ENCODE measurements at places on chromosomes 11 and 22.

GRCh38 chr11:1947592-1948237 lies 583 bp downstream of the MRPL23 start:
- DNase-seq: no peak

- DNase-seq: no peak
These were observed 11.6 kb downstream of the MRGPRF start for GRCh38 chr11:69001243-69002081.

DNA sequence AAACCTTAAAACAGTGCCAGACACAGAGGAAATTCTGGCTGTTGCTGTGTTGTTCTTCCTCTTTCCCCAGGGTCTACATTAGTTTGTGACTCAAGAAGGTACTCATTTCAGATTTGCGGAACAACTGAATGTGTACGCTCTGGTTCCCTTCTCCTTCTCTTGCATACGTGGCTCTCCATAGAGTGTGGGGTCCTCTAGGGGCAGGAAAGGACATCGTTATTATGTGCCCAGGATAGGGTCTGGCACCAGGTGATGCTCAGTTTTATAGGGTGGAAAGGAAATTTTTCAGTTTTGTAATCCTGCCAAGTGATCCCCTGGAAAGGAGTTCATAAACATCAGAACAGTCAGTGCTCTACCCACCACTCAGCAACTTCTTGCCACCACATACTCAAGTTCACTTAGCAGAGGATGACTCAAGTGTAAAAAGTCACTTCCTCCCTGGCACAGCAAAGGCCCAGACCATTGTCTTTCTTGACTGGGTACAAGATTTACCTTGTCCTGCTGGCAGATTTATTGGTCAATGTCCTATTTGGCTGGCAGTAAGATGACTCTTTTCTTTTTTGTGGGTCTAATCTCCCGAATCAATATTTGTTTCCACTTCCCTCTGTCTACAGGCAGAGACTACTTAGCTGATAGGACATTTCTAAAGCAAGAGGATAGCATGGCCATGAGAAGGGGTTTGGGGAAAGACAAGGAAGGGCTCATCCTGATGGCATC lies 246.0 kb upstream of the TENM4 start:
- no peak for DNase-seq

GRCh38 chr11:90912631-90913030 lies 689.8 kb upstream of the CHORDC1 start:
- DNase-seq: no peak

GRCh38 chr22:31305194-31305593 lies 12.9 kb upstream of the PIK3IP1 start:
- no peak for DNase-seq

GRCh38 chr11:62269654-62270278 lies at the start of gene SCGB2A2:
SCGB2A2 (plus strand) TSS chr11:62270158; CDS start chr11:62270217, 59 bp downstream.
- DNase-seq: no peak

DNA sequence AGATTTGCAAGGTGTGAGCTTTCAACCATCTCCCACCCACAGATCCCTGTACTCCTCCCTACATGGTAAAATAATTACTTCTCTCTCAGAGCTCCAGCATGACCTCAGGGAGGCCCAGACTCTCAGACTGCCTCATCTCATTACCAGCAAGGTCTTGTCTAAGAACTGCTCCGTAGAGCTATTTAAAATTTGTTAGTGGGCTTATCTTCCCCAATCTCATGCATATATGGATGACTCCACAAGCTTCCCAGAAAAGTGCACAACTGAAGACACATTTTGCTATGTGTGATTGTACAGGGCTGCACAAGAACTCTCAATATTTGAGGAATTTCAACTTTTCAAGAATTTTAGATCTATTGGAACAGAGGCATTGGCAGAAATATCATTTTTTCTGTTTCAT lies 230.3 kb downstream of the CSNK2A3 start:
- no peak for DNase-seq

DNA sequence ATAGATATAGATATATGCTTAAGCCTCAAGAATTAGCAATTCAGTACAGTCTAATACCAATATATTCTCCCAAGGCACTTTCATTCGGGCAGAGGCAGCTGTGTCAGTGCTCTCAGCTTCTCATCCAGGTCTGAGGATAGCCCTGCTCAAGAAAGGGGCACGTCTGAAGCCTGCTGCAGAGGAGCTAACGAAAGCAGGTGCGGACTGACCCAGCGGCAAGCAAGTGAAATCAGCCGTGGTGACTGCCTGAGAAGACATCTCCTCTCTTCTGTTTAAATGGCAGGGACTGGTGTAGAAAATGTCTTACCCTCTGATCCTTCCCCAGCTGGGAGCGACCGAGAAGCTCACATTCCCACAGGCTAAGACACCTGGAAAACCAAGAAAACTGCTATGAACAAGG lies 468.6 kb downstream of the BRD1 start:
- no peak for DNase-seq

- DNase-seq: no peak
These were observed 229.5 kb downstream of the METTL15 start for GRCh38 chr11:28337701-28338100.

GRCh38 chr11:13316528-13316961 lies 39.0 kb downstream of the BMAL1 start:
- DNase-seq: no peak

DNA sequence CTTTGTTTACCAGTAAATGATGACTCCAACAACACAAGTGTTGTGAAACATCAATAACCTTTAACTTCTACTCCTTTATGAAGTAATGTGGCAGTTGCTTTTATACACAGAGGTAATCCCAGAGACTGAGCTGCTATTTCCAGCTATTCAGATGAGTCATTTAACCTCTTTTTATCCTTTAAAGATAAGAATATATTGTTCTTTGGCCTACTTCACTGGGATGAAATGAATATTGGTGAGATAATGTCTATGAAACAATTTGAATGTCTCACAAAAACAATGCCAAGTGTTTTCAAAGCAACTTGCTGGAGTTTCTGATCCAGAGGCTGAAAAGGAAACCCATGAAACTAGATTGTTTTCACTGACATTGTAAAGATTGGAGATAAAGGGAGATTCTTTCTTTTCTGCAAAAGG lies 564.4 kb upstream of the LUZP2 start:
- no peak for DNase-seq

DNA sequence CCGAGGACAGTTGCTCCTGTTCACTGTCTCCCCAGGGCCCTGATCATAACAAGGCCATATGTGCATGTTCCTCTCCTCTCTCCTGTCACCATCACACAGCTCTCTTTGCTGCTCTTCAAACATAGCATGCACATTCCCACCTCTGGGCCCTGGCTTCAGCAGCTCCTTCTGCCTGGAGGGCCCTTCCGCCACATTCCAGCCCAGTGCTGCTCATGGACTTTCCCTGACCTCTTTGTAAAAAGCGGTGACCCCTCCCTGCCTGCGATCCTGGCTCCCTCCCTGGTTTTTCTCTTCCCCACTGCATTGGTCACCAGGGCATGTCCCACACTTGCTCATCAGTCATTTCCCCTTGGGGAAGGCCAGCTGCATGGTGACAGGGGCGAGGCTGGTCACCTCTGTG lies 98.2 kb downstream of the MYO18B start:
- no peak for DNase-seq

DNA sequence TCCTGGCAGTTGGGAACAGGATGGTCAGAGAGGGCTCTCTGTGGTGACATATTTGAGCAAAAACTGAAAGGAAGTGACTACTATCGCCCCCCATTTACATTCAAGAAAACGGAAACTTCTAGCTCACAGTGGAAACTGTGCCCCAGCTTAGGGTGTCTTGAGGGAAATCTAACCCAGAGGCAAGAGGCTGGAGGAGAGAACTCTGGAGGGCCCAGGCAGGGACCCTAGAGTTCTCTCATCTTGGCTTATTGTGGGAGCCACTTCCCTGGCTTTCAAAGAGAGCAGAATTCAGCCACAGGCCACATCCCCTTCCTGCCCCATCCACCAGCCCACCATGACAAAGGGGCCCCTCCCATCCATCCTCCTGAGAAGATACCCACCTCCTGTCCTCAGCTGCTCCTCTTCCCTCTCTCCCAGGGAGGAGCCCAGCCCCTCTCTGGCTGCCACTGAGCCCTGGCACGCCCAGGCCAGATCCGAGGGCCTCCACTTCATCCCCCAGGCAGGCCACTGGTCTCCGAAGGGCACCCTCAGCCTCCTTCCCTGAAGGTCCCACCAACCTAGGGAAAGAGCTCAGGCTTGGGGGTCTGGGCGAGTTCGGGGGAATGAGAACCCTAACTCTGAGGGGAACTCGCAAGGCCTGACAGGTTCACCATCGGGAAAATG lies 1.6 kb upstream of the TMPRSS13 start:
- no peak for DNase-seq

DNA sequence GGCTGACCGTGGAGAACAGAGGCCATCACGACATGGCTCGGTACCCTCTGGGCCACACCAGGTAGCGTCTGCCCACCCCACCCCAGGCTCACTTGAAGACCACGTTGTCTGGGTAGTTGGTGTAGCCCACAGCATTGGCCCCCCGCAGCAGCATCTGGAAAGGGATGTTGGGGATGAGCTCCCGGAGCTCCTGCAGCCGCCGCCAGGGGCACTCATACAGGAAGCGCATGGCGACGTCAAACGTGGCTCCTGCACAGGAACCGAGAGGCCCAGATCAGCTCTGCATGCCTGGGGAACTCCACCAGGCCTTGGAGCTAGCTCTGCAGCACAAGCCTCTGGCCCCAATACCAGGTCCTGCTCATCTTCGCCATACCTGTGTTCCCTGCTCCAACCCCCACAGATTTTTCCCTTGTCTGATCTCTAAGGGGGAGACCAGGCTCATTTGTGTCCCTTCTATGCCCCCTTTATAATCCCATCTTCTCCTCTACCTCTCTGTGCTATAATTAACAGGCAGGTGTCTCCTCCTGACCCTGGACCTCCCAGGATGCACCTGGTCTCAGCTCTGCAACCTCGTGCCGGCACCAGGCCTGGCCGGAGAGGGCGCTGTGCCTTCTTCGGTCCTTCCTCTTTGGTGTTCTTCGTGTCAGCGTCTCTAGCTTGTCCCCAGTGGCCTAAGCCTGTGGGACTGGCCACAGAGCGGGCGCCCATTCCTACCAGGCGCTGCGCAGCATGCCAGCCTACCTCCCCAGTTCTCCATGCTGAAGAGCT lies 5.0 kb upstream of the LRFN4 start:
- DNase-seq: peak; percentile 69

DNA sequence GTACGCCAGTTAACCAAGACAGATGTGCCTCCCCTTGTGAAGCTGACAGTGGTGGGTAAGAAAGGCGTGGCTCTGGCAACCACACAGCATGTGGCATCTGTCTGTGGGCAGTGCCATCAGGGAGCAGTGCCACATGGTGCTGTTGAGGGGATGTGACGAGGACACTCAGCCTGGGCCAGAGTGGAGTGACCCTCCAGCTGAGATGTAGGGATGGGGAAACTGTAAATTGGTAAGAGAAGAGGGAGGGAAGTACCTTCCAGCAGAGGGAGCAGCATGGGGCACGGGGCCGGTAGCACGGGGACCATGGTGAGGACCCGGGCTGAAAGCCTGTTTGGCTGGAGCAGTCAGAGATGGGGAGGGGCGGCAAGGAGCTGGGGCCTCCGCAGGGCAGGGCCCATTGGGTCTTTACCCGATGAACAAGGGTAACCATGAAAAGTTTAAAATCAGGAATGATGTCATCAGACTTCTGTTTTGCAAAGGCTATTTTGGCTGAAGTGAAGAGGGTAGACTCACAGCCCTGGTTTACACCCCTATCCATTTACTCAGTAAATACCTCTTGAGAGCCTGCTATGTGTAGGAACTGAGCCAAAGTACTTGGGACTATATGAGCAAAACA lies 10.4 kb downstream of the TMPRSS6 start:
- DNase-seq: no peak

- no peak for DNase-seq
These were observed 64.8 kb downstream of the CADM1 start for GRCh38 chr11:115439385-115439784.

- DNase-seq: no peak
These were observed 234.5 kb upstream of the B3GAT1 start for GRCh38 chr11:134646561-134646960.

- no peak for DNase-seq
These were observed 5.4 kb upstream of the HMOX1 start for GRCh38 chr22:35375526-35375925.

DNA sequence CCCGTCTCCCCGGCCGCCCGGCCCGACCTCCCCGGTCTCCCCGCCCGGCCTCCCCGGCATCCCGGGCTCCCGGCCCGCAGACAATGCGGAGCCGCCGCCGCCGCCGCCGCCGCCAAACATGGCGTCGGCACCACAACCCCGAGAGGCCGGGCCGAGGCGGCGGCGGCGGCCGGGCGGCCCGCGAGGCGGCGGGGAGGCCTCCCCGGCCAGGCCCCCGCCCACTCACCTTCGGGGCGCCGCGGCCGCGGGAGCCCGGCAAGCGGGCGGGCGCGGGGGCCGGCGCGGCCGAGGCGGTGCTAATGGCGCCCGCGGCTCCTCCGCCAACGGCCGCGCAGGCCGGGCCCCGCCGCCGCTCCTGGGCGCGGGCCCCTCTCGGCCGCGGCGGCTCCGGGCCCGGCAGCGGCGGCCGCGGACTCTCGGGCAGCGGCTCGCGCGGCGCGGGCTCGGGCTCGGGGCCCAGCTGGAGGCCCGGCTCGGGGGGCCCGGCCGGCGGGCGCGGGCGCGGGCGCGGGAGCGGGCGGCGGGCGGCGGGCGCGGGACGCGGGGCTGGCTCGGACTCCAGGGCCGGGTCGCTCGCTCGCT lies 311 bp downstream of the BRD1 start:
- DNase-seq: no peak

GRCh38 chr22:23357053-23357452 lies 176.7 kb downstream of the BCR start:
- DNase-seq: no peak

GRCh38 chr11:17224727-17225126 lies 16.9 kb upstream of the PIK3C2A start:
- no peak for DNase-seq

DNA sequence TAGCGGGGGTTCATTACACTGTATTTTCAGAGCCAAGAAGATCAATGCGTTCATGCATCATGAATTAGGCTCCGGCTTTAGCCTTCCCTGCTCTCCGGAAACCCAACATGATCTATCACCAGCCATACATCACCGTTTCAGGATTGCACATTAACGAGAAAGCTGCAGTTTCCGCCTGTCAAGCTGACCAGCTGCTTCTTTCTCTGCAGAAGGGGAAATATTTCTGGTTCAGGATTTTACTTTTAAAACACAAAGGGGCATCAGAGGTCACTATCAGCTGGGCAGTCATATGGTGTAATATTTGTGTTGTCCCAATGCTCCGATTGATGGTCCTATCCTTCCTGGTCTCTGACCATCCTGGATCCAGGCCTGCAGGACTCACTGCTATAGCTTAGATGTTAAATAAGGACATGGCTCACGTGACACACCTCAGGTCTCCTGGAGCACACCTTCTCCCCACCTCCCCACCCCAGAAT lies 21.4 kb upstream of the CADM1 start:
- DNase-seq: no peak

- DNase-seq: no peak
These were observed 34.0 kb downstream of the FLI1 start for GRCh38 chr11:128727796-128728431.

GRCh38 chr11:7495882-7496551 lies 10.7 kb downstream of the OLFML1 start:
- DNase-seq: peak; percentile 77

- DNase-seq: no peak
These were observed 218.7 kb downstream of the DCDC1 start for GRCh38 chr11:31150841-31151240.

- DNase-seq: no peak
These were observed 113.1 kb upstream of the ARHGAP42 start for GRCh38 chr11:100573911-100574513.
